Aortic smooth muscle cell (primary cell): ENCODE measurements at places on chromosomes 16 and 17. TPM values are rescaled to one million over a fixed set of nuclear protein-coding genes. Genes with fewer than 3 reads are reported as not detected.

The SHISA6 gene
- not detected in 2 replicates for total RNA-seq

The FOXN1 gene
- not detected in 2 replicates for total RNA-seq

The PDP2 gene
- 8.1 and 8.3 TPM in 2 replicates for total RNA-seq

The PRM1 gene
- total RNA-seq = not detected in 2 replicates

The PRR11 gene
- 8.5 and 11.3 TPM in 2 replicates for total RNA-seq

The TSPAN10 gene
- total RNA-seq = 0.81 and 1.1 TPM in 2 replicates

The CA7 gene
- total RNA-seq = not detected in 2 replicates

The SPPL2C gene
- not detected in 2 replicates for total RNA-seq

The HEXD gene
- total RNA-seq = 5.5 and 5.7 TPM in 2 replicates
